ENCODE measurements at places on chromosomes 7 and 10. TPM values are rescaled to one million over a fixed set of nuclear protein-coding genes. Genes with fewer than 3 reads are reported as not detected.

Gene UNCX
- not detected for total RNA-seq

Gene TRIL
- total RNA-seq: not detected

Gene ZNF92
- total RNA-seq: 15.1 TPM

Gene LIPM
- not detected for total RNA-seq

Gene PCDH15
- total RNA-seq: not detected

Gene ZNF138
- total RNA-seq: 19.6 TPM

Gene AMZ1
- 0.14 TPM for total RNA-seq

GRCh38 chr7:157267516-157267915, 69.3 kb upstream of the DNAJB6 start:
- DNase-seq: no peak
- H3K4me3 ChIP-seq: no peak overlapping the region
- H3K4me1 ChIP-seq: peaks cover 4% of the 10 kb centered on the region
- H3K27me3 ChIP-seq: no peaks in the 10 kb centered on the region
- H3K36me3 ChIP-seq: peaks cover 35% of the 10 kb centered on the region

GRCh38 chr7:103142494-103142893, 6.4 kb downstream of the NAPEPLD start:
- H3K36me3 ChIP-seq: peaks cover 16% of the 10 kb centered on the region
- no peaks in the 10 kb centered on the region for H3K27me3 ChIP-seq
- no peak overlapping the region for H3K4me3 ChIP-seq
- H3K27ac ChIP-seq: no peak overlapping the region
- DNase-seq: no peak
- peaks cover 23% of the 10 kb centered on the region for H3K4me1 ChIP-seq

GRCh38 chr7:106282390-106282789, 2.4 kb downstream of the NAMPT start:
- DNase-seq: no peak
- H3K36me3 ChIP-seq: peaks cover 70% of the 10 kb centered on the region
- peak overlapping the region; percentile 99 for H3K27ac ChIP-seq
- peaks cover 54% of the 10 kb centered on the region for H3K4me1 ChIP-seq
- peak overlapping the region; percentile 94 for H3K4me3 ChIP-seq
- H3K27me3 ChIP-seq: no peaks in the 10 kb centered on the region

DNA sequence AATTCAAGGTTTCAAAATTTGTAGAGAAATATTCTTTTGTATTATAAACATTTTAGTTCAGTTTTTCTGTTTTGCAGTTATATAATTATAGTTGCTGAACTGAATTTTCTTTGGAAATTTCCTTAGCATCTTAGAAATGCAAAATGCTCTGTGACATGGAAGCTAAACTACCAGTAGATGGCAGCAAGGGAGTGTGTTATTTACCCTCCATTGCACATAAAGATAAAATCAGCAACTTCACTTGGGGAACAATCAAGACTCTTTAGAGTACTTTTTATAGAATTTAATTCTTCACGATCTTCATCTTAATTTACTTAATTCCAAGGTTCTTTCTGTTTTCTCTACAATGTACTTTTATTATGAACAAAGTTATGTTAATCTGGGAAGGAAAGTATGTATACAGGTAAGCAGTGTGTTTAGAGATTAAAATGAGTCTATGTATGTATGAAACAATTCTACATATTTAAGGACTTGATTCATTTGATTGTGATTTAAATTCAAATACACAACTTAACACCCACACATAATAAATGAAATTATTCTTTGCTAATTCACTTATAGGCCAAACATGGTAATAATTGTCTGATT, 404.2 kb downstream of the THSD7A start:
- no peaks in the 10 kb centered on the region for H3K27me3 ChIP-seq
- H3K4me3 ChIP-seq: no peak overlapping the region
- no peak for DNase-seq
- no peaks in the 10 kb centered on the region for H3K4me1 ChIP-seq
- H3K27ac ChIP-seq: no peak overlapping the region

DNA sequence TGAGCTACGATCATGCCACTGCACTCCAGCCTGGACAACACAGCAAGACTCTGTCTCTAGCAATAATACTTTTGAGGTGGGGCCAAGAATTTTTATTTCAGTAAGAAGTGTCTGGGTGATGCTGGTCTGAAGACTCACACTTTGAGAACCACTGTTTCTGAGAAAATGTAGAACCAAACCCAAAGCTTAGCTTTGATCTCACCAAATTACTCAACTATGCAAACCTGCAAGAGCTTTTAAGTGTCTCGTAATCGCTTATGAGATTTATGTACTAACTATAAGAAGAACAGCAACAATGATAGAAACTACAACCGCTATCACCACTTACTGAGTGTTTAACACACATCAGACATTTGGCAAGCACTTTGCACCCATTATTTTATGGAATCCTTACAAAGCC, 29.5 kb downstream of the APBB1IP start:
- H3K27ac ChIP-seq: peak overlapping the region; percentile 62
- peaks cover 90% of the 10 kb centered on the region for H3K4me1 ChIP-seq
- no peaks in the 10 kb centered on the region for H3K27me3 ChIP-seq
- no peak for DNase-seq
- no peak overlapping the region for H3K4me3 ChIP-seq
- H3K36me3 ChIP-seq: peaks cover 39% of the 10 kb centered on the region

DNA sequence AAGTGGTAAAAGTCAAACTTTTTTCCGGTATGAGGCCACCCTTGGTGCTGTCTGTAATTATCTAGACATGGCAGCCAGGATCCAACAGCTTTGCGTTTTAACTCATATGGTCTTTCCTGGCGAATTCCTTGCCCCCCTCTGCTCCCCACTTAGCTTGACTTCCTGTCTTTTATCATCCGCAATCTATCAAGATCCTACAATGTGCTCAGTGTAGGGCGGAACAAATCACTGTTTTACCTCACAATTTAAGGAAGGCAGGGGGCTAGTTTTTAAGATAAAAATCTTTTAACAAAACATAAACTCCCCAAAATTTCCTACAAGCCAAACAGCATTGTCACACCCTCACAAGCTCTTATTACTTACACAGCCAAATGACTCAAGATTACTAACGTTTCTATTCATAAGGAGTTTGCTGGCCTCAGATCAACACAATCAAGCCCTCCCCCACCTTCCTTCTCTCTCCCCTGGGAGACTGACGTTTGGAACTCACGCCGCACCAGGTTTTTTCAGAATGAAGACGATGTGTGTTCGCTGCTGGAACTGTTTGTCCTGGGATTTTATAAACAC, 1.3 kb upstream of the CDK14 start:
- peak overlapping the region; percentile 59 for H3K4me3 ChIP-seq
- peaks cover 41% of the 10 kb centered on the region for H3K27me3 ChIP-seq

DNA sequence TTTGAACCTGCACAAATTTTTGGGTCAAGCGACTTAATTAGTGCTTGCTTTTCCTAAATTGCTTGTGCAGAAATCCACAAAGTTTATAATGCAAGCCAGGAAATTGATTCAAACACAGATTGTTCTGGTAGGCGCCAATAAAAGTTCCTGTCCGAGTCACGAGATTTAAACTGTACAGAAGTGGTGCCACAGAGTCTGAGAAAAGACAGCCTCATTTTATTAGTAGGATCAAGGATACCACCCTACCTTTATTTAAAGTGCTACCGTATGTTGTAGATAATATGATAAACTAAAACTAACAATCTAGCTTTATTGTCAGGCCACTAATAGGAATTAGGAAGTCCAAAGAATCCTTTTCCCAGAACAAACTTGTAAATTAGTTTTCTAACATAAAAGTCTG, 696.7 kb downstream of the TNS3 start:
- no peaks in the 10 kb centered on the region for H3K27me3 ChIP-seq
- H3K4me1 ChIP-seq: no peaks in the 10 kb centered on the region
- H3K4me3 ChIP-seq: no peak overlapping the region
- DNase-seq: no peak
- no peaks in the 10 kb centered on the region for H3K36me3 ChIP-seq
- no peak overlapping the region for H3K27ac ChIP-seq

DNA sequence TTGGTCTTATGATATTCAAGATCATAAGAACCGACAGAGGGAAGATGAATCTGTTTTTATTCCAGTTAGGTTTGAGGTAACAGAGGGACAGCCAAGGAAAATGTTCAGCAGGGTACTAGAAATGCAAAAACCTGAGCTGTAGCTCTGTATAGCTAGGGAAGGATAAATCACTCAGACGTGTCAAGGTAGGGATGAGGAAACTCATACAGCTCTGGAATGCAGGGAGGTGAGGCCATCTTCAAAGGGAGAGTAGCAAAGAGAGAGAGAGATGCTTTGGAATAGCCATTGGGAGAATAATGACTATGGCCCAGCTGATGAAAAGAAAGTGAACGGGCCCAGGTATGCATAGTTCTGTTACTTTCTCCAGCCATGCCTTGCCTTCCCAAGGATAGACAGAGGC, 77.8 kb downstream of the PAX2 start:
- no peaks in the 10 kb centered on the region for H3K36me3 ChIP-seq
- H3K4me1 ChIP-seq: peaks cover 5% of the 10 kb centered on the region
- H3K27me3 ChIP-seq: peaks cover 51% of the 10 kb centered on the region
- H3K27ac ChIP-seq: no peak overlapping the region
- no peak overlapping the region for H3K4me3 ChIP-seq
- no peak for DNase-seq

DNA sequence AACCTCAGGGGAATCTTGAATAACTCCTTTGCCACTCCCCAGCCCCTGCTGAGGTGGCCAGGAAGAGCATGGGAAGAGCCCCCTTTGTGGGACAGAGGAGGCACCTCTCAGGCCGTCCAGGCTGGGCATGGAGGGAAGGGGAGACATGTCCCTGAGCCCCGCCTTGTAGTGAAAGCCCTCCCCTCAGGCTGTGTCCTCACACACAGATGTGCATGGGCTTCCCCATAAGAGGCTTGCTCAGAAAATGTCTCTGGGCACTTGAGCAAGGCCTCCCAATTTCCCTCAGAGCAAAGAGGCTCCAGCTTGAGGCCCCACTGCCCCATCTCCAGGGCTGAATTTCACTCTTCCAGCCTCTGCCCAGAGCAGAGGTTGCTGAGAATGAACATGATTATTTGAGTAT, 3.8 kb downstream of the TMEM72 start:
- H3K36me3 ChIP-seq: no peaks in the 10 kb centered on the region
- no peak for DNase-seq
- no peak overlapping the region for H3K4me3 ChIP-seq
- H3K27me3 ChIP-seq: no peaks in the 10 kb centered on the region
- peaks cover 14% of the 10 kb centered on the region for H3K4me1 ChIP-seq

GRCh38 chr10:76939933-76940468, 697.6 kb downstream of the KCNMA1 start:
- no peak overlapping the region for H3K27ac ChIP-seq
- H3K36me3 ChIP-seq: no peaks in the 10 kb centered on the region
- no peak for DNase-seq
- H3K27me3 ChIP-seq: peaks cover 4% of the 10 kb centered on the region
- H3K4me3 ChIP-seq: no peak overlapping the region

DNA sequence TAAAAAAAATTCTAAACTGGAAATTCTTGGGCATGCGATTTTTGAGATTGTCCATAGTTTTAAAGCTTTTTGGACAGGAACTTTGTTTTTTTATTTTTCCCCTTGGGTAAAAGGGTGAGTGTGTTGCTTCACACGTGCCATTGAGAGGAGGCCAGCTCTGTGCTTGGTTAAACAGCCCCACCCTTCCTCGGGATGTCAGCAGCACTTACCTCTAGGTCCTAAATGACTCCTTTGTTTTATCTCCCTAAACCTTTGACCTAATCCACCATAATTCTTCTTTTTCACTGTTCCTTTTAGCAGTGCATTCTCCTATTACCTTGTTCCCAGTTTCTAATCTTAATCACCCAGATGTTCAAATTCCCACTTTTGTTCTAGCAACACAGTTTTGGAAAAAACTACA, 83.5 kb downstream of the SEMA3D start:
- no peak overlapping the region for H3K27ac ChIP-seq
- H3K27me3 ChIP-seq: no peaks in the 10 kb centered on the region
- H3K4me1 ChIP-seq: no peaks in the 10 kb centered on the region
- no peak overlapping the region for H3K4me3 ChIP-seq

- H3K27me3 ChIP-seq: peaks cover 5% of the 10 kb centered on the region
- H3K27ac ChIP-seq: no peak overlapping the region
- no peak overlapping the region for H3K4me3 ChIP-seq
- no peaks in the 10 kb centered on the region for H3K4me1 ChIP-seq
- DNase-seq: no peak
- H3K36me3 ChIP-seq: no peaks in the 10 kb centered on the region
Observed at GRCh38 chr10:79583488-79584024, 23.3 kb upstream of the SFTPA2 start.

DNA sequence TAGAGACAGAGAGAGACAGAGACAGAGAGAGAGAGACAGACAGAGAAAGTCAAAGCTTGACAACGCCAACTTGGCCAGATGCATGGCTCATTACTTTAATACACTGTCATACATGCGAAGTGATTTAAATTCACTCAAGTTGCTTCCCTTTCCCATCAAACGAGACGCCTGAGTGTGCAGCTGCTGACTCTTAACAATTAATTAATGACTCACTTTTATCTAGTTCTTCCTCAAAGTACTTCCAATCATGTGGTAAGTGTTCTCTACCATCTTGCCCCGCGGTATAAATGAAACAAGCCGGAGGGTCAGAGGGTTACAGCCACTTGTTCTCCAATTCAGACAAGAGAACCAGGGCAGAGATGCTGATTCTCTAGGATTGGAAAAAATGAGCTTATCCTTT, 90.8 kb downstream of the SFMBT2 start:
- H3K4me3 ChIP-seq: no peak overlapping the region
- no peak for DNase-seq
- H3K27ac ChIP-seq: peak overlapping the region; percentile 27
- H3K4me1 ChIP-seq: peaks cover 40% of the 10 kb centered on the region
- peaks cover 32% of the 10 kb centered on the region for H3K36me3 ChIP-seq

Data from activated CD4-positive, alpha-beta T cell treated with anti-CD3 and anti-CD28 coated beads for 36 hours (primary cell).